Naive thymus-derived CD4-positive, alpha-beta T cell (primary cell): ENCODE measurements at places on chromosomes 7 and 10. TPM values are rescaled to one million over a fixed set of nuclear protein-coding genes. Genes with fewer than 3 reads are reported as not detected.

- no peak overlapping the region for H3K4me3 ChIP-seq
- no peak for DNase-seq
- H3K4me1 ChIP-seq: no peaks in the 10 kb centered on the region
- no peaks in the 10 kb centered on the region for H3K27me3 ChIP-seq
- H3K27ac ChIP-seq: no peak overlapping the region
These were observed 768.0 kb upstream of the PHF14 start for GRCh38 chr7:10205696-10206095.

DNA sequence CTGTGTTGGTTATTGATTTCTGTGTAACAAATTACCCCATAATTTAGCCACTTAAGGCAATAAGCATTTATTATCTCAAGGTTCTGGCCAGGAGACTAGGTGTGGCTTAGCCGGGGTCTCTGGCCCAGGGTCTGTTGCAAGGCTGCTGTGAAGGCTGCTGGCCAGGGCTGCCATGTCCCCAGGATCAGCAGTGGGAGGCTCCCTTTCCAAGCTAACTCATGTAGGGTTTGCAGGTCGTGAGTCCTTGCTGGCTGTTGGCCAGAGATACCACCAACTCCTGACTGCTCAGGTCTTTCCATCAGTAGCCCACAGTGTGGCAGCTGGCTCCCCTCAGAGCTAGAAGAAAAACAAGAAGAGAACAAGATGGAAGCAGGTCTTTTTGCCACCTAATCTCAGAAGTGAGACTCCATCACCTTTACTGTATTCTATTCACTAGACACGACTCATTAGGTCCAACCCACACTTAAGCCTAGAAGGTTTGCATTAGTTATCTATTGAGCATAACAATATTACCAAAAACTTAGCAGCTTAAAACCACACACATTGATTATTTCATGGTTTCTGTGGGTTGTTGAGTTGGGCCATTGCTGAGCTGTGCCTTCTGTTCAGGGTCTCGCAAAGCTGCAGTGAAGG lies 185.6 kb downstream of the PFKFB3 start:
- no peaks in the 10 kb centered on the region for H3K4me1 ChIP-seq
- H3K4me3 ChIP-seq: no peak overlapping the region
- no peak for DNase-seq
- no peaks in the 10 kb centered on the region for H3K27me3 ChIP-seq
- no peaks in the 10 kb centered on the region for H3K36me3 ChIP-seq
- no peak overlapping the region for H3K27ac ChIP-seq

- no peak for DNase-seq
- no peaks in the 10 kb centered on the region for H3K36me3 ChIP-seq
- no peak overlapping the region for H3K27ac ChIP-seq
- no peaks in the 10 kb centered on the region for H3K27me3 ChIP-seq
- no peaks in the 10 kb centered on the region for H3K4me1 ChIP-seq
These were observed 439.8 kb upstream of the ZMIZ1 start for GRCh38 chr10:78628976-78629375.

GRCh38 chr7:81736091-81736490 lies 33.8 kb downstream of the HGF start:
- H3K4me1 ChIP-seq: no peaks in the 10 kb centered on the region
- H3K4me3 ChIP-seq: no peak overlapping the region
- no peaks in the 10 kb centered on the region for H3K36me3 ChIP-seq
- DNase-seq: no peak

Gene ZNF655
- 157 TPM for total RNA-seq

- H3K27ac ChIP-seq: no peak overlapping the region
- no peaks in the 10 kb centered on the region for H3K36me3 ChIP-seq
- no peaks in the 10 kb centered on the region for H3K27me3 ChIP-seq
- no peak overlapping the region for H3K4me3 ChIP-seq
These were observed 93.0 kb downstream of the PTPRN2 start for GRCh38 chr7:158494643-158495042.

DNA sequence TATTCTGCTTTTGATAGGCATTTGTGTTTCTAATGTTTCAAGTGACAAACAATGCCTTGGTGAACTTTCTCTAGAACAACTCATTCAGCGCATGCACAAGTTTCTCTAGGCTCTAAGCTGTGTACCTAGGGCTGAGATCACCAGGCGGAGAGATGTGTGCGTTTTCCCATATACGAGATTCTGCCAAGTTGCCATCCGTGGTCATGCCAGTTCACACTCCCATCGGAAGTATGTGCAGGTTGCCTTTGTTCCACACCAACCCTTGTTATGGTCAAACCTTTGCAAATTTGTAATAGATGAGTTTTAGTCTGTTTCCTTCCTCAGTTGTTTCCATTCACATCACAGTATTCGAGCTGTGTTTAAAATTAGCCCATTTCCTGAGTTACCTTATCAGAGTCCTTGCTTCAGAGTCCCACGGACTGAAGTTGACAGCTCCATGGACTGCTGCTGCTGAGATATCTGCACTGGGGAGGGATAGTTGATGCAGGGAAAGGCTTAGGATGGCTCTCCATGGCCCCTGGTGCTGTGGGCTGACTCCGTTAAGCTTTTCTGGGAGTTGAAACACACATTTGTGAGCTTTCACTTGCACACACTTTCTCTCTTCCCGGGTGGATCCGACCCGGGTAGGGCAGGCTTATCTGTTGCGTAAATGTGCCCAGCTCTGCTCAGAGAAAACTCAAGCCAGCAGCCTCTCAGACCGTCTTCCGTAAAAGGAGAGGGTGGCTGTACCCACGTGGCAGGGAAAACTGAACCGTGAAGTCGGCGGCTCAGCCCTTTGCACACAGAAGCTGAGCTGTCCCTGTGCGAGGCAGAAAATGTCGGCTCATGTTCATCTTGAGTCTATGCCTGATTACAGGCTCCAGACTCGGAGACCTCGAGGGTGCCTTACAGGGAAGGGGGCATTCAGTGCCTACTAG lies 49.4 kb downstream of the HK1 start:
- no peaks in the 10 kb centered on the region for H3K27me3 ChIP-seq
- no peaks in the 10 kb centered on the region for H3K36me3 ChIP-seq
- H3K4me1 ChIP-seq: peaks cover 16% of the 10 kb centered on the region
- peak overlapping the region; percentile 32 for H3K4me3 ChIP-seq
- no peak for DNase-seq

DNA sequence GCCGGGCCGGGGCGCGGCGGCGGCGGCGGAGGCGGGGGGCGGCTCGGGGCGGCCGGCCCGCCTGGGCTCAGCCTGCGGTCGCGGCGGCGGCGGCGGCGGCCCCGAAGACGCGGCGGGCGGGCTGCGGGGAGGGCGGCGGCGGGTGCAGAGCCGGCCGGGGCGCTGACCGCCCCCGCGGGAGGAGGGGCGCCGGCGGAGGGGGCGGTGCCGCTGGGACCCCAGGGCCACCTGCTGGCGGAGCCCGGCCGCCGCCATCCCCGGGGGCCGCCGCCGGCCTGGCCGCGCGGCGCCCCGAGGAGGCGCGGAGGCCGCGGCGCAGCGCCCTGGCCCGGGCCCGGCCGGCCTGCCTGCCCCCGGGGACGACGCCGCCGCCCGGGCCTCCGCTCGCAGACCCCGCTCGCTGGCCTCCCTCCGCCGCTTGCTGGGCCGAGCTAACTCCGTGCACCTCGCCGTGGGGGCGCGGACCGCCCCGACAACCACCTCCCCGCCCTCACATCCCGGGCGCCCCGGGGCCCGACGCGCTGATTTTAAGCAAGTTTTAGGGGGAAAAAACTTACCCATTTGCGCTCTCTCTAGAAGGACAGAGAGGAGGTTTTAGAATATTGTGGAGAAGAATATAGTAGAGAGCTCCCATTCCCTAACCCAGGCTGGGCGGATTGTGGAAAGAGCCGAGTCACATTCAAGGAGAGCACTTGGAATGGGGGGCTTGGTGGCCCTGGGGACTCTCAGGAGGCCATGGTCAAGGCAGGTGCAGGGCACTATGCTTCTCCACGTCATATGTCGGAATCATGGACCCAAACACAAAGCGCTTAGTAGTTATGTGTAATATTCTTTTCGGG lies at the start of gene BEND7:
Gene BEND7 (minus strand): TSS at position 140 of the 839 bp plus-strand sequence. CDS start 481 bp downstream, outside the sequence.
- no peak for DNase-seq
- H3K27me3 ChIP-seq: peaks cover 17% of the 10 kb centered on the region
- H3K4me1 ChIP-seq: peaks cover 4% of the 10 kb centered on the region
- no peak within 1 kb of the TSS for H3K27ac ChIP-seq
- no peak within 1 kb of the TSS for H3K4me3 ChIP-seq
